Central memory CD8-positive, alpha-beta T cell (primary cell): ENCODE measurements at places on chromosomes 3 and 15.

- no peak for DNase-seq
Measured at GRCh38 chr3:42683875-42684598, 1.3 kb upstream of the KLHL40 start.

DNA sequence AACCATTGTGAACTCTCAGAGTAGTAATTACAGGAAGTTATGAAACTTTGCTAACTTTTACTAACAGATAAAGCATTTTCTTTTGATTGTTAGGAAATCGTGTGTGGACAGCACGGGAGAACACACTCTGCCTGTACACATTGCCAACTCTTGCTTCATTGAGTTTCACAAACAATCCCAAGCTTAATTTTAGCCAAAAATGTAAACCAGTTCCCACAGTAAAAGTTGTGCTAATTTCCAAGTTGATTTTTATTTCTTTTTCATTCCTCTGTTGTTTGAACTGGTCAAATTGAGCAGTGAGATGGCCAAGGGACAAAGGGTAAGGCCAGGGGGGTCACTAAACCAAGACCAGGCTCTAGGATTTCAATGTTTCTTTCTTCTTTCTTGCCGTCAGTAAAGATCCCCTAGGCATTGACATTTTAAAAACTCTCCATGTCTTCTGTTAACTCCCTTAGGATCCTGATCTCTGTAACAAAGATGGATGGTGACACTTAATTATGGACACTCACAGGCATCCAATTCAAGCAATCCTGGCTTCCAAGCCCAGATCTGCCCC is 414.9 kb downstream of the RBMS3 start:
- no peak for DNase-seq

DNA sequence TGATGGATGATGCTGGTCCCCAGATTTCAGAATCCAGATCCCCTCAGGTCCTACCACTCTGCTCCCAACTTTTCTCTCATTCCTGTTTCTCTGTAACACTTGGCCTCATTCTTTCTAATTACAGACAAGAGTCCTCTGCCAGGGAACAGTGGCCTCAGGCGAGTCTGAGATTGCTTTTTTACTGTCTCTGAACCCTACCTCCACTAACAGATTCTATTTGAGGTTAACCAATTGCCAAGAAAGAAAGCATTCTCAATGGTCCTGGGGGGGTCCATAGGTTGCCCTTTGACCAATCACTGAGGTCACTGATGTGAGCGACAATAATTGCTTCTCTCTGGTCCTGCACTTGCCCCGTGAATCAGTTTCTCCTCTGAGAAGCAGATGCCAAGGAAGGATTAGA is 145.2 kb upstream of the TMEM108 start:
- no peak for DNase-seq

GRCh38 chr3:12705981-12706380 is 42.1 kb upstream of the RAF1 start:
- no peak for DNase-seq

GRCh38 chr15:92527197-92527596 is 128.4 kb downstream of the FAM174B start:
- DNase-seq, result no peak

DNA sequence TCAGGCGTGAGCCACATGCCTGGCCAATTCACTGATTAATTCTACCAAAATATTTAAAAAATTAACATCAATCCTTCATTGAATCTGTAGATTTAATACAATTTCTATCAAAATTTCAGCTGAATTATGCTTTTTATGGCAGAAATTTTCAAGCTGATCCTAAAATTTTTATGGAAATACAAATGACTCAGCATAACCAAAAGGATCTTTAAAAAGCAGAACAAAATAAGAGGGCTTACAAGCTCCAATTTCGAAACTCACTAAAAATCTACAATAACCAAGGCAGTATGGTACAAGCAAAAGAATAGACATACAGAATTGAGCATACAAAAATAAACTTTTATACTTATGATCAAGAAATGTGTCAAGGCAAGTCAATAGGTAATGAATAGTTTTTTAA is 180.4 kb upstream of the CTNNB1 start:
- no peak for DNase-seq

DNA sequence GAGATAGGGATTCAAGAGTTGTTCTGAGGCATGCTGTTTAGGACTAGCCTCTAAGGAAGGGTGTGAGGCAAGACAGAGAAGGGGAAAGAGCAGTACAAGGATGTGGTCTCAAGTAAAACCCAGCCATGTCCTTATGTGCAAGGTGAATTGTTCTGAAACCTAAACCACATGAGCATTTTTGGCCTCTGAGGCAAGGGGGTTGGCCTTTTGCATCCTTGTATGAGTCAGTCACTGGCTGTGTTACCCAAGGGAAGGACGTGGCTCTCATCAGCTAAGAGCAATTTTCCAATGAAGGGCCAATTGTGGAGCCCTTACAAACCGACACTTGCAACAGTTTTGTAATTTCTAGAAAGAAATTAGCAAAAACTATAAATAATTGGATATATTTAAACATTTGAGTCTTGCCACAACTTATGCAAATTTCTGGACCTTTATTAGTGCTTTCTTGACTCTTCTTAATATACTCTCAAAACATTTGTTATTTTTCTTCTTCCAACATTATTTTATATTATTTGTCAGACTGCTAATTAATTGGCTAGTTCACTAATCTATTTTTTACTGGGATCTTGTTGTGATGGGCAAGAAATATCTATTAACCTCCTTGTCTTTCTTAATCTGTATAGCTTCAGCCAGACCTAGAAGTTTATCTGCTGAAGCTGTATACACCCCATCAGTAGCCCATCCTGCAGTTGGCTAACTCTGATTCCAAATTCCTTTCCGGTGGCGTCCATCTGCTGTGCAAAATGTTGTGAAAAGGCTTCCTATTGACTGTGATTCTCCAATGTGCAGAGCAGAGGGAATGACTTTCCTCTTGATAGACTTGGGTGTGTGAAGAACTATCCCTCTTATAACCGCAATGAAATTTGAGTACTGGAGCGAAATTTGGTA is 97.7 kb upstream of the P2RY1 start:
- DNase-seq, result no peak

DNA sequence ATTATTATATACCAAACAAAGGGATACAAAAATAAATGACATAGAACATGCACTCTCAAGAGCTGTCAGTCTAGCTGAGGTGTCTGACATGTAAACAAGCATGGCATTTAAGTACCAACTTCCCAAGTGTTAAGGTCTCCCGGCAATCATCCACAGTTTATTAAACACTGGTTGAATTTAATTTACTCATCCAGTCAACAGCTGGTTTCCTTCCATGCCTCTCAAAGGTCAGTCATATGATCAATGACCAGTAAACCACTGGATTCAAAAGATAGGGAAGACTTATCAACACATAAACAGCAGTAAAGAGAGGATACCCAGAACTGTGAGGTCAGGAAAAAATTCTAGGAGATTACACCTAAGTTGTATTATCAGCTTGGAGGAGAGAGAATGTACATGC is 80.4 kb downstream of the ADAM10 start:
- DNase-seq, result no peak

DNA sequence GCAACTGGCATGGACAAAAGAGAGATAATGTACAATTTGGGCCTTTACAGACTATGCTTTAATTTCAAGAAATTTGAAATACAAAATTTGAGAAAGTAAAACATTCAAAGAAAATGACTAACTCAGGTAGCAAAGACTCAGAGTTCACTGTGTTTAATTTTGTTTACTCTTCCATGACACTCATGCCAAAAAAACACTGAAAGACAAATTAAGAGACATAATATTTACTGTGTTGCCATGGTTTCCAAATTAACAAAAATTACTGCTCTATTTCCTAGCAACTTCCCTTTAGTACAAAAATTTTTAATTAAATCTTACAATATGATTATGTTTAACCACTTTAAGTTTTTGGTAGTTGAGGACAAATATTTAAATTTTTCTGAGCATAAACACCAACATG is 29.6 kb downstream of the LRRFIP2 start:
- no peak for DNase-seq

GRCh38 chr15:64850778-64851502 is 9.2 kb downstream of the PLEKHO2 start:
- no peak for DNase-seq
